ENCODE measurements at places on chromosomes 2 and 18.

DNA sequence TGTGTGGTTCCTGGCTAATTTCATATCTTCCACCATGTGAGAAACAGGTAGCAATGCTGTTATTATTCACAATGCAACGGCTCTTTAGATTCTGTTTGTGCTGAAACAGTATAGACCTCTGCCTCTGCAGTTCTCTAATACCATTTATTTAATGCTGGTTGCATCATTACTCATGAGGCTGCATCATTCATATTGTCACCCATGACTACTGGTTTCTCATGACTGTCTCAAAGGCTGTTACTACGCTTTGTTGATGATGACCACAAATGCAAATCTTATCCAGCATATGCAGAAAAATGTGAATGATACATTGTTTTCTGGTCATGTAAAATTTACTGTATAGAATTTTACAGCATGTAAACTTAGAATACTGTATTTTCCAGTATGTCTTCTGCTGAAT is 22.5 kb downstream of the CAVIN2 start:
- DNase-seq = no peak

DNA sequence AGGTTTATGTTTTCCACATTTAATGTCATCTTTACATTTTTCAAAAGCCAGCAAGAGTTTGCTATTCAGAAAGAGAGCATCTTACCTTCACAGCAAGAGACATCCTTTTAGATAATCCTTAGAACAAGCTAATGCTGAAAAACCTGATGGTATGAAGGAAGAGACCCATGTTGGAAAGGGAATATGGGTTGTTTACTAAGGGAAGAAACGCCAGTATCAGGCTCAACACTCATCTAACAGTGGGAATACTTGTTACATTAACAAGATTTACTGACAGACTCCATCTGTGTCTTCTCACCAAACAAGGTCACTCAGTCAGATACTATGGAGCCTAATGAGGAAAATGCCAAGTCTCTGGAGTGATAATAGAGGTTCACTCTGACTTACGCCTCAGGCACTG is 1474.1 kb upstream of the SLC39A10 start:
- no peak for DNase-seq

- no peak for DNase-seq
These were observed 228.9 kb downstream of the ADCYAP1 start for GRCh38 chr18:1133541-1133940.

GRCh38 chr18:36296650-36297416 is 680 bp upstream of the FHOD3 start:
- peak; percentile 80 for DNase-seq

GRCh38 chr18:76265497-76266235 is 229.4 kb downstream of the ZNF516 start:
- DNase-seq = peak; percentile 47

DNA sequence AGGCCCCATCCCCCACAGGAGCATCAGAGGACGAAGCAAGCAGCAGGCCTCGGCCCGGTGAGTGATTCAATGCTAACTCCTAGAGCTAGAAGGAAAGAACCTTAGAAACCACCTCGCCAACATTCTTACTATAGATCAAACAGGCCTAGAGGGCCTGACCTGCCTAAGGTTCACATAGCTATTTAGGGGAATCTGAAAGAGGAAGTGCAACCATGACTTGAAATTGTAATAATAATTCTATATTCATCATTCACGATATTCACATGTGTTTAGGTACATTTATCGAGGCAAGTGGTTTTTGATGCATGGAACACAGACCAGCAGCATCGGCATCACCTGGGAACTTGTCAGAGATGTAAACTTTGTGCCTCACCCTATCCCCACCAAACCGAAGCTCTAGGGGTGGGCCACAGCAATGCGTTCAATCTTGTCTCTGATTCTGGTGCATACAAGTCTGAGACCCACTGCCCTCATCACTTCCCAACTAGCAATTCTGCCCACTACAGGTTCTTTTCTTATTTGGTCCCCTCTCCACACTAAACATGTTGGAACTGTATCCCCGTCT is 78.0 kb upstream of the DNMT3A start:
- DNase-seq = no peak

- peak; percentile 86 for DNase-seq
These were observed 13.4 kb upstream of the BOK start for GRCh38 chr2:241545106-241545505.

DNA sequence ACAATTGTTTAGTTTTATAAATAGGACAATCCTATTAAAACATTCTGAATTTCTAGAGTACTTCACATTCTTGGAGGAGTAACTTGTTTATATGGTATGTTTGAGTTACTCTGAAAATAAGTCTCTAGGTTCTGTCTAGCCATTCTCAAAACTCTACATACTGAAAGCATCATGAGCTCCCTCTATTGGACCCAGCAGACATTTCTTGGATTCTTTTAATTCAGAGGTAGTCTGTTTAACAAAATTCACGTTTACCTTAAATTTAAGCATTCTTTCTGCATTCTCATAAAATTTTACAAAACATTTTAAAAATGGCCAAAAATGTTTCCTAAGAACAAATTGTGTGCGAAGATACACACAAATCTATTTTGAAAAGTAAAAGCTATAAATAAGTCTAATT is 15.3 kb downstream of the SP9 start:
- no peak for DNase-seq

DNA sequence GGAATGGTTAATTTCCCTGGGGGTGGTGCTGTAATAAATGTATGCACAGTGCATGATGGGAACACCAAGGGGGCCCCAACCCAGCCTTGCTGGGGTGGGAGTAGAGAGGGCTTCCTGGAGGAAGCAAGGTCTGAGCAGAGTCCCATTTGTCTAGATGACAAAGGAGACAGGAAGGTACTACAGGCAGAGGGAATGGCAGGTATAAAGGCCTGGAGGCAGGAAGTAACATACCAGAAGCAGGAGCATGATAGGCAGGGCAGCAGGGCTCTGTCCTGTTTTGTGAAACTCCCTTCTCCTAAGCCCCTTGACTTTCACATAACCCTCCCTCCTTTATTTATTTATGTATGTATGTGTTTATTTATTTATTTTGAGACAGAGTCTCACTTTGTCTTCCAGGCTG is 3.9 kb downstream of the GMPPA start:
- DNase-seq = no peak

DNA sequence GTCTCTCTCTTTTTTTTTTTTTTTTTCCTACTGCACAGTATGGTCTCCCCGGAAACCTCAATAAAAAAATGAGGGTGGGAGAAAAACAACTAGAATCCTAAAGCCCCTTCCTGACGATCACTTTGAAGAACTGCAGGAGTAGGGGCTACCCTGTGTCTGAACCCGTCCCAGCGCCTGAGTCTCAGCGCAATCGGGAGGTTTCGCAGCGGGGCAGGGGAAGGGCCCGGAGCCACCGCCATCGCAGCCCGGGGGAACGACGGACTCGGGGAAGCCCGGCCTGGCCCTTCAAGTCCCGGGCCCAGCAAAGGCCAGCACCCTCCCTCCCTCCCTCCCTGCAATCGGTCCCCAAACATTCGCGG is 411 bp downstream of the NARS1 start:
- DNase-seq = peak; percentile 16

- peak; percentile 95 for DNase-seq
These were observed 2.7 kb downstream of the ZEB2 start for GRCh38 chr2:144516981-144517865.

- no peak for DNase-seq
These were observed 69.4 kb upstream of the COPS8 start for GRCh38 chr2:237016121-237016915.

DNA sequence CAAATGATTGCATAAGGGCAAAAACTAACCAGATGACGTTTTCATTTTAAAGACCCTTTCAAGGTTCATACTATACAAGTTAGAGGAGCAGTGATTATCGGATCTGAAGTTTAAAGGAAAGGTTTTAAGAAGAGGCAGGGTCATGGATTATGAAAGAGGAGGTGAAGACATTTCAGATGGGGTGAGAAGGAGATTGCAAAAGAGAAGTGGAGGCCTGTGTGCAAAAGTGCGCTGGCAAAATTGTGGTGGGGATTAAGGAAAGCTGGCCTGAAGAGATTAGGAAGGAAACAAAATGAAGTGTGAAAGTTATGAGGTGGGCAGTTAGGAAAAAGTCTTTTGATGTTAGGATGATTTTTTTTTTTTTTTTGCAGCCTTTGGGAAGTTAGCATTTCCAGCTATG is 935.7 kb upstream of the FAM98A start:
- DNase-seq = no peak

DNA sequence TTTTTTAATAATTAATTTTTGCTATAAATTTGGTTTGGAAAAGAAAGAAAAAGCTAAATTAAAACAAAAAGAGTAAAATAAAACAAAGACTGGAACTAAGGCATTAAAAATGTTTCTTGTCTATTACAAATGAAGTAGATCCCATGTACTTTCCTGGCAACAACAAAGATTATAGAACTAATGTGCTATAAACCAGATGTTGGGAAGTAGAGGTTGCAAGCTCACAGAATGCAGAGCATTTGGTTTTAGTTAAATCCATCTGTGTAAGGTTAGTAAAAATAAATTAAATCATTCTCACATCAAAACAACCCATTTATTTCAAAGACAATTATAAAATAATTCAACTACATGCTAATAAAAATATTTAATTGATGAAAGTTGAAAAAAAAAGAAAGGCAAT is 157.2 kb upstream of the ZC3H15 start:
- no peak for DNase-seq

DNA sequence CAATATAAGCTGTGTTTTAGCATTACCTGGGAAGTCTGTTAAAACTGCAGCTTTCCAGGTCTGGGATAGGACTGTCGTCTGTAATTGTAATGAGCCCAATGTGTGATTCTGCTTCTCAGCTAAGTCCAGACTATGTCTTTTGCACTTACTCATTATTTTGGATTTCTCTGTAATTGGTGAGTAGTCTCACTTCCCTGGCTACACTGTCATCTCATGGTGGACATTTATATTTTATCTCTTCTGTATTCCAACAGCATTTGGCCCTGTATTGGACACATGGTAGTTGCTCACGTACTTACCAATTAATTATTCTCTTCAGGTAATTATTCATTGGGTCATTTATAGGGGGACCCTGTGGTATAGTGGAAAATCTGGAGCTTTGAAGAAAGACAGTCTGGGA is 28.0 kb downstream of the LHCGR start:
- DNase-seq = no peak

- peak; percentile 93 for DNase-seq
These were observed 127.9 kb upstream of the SH3BP4 start for GRCh38 chr2:234823877-234824376.

GRCh38 chr2:158796652-158797051 is 1.5 kb downstream of the DAPL1 start:
- DNase-seq = no peak
